ENCODE measurements at places on chromosomes 6 and 20. TPM values are rescaled to one million over a fixed set of nuclear protein-coding genes. Genes with fewer than 3 reads are reported as not detected.

UNC93A gene
- not detected for total RNA-seq

PMEPA1 gene
- total RNA-seq: 33.1 TPM

C6orf52 gene
- total RNA-seq: 1.6 TPM

PRRT1 gene
- not detected for total RNA-seq

GNMT gene
- total RNA-seq: 2.3 TPM

CST5 gene
- not detected for total RNA-seq

NKAIN4 gene
- not detected for total RNA-seq

LRRC73 gene
- total RNA-seq: 0.34 TPM

KDM1B gene
- 19.6 TPM for total RNA-seq

IL17F gene
- total RNA-seq: not detected

XKR7 gene
- 0.12 TPM for total RNA-seq

PHF10 gene
- 35.1 TPM for total RNA-seq

MLN gene
- not detected for total RNA-seq

MATN4 gene
- not detected for total RNA-seq

TTK gene
- total RNA-seq: 2.3 TPM

SIGLEC1 gene
- not detected for total RNA-seq
